GM06990 (cell line): ENCODE measurements at places on chromosomes 16 and 17.

GRCh38 chr16:57508035-57508425 is 21.7 kb upstream of the DOK4 start:
- no peak for DNase-seq

- no peak for DNase-seq
Observed at GRCh38 chr16:17258077-17258599, 212.6 kb downstream of the XYLT1 start.

DNA sequence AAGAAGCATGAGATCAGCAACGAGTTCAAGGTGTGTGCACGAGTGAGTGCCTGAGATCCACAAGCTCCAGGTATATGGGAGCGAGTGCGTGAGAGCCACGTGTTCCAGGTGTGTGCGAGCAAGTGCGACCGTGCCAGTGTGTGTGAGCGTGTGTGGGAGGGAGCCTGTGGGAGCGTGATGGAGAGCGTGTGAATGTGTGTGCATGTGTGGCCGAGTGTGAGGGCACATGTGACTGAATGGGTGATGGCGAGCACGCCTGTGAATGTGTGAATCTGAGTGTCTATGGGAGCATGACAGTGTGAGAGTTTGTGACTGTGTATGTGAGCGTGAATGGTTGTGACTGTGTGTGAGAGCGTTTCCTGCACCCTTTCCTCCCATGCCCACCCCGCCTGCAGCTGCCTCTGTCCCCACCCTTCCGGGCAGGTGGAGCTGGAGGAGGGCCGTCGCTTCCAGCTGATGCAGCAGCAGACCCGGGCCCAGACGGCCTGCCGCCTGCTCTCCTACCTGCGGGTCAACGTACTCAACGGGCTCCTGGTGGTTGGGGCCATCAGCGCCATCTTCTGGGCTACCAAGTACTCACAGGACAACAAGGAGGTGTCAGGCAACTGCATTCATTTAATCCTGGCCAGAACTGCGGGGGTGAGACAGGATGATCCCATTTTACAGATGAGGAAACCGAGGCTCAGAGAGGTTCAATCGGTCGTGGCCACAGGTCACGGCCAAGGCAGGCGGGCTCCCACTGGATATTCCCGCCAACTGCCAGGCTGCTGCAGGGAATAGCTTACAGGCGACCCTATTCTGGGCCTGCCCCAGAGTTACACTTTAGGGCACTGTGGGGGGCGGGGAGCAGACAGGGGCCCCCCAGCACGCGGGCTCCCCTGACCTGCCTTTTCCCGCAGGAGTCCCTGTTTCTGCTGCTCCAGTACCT is 3.7 kb downstream of the TMC8 start:
- peak; percentile 81 for DNase-seq

- DNase-seq: no peak
Observed at GRCh38 chr17:14699574-14700185, 398.8 kb downstream of the HS3ST3B1 start.

DNA sequence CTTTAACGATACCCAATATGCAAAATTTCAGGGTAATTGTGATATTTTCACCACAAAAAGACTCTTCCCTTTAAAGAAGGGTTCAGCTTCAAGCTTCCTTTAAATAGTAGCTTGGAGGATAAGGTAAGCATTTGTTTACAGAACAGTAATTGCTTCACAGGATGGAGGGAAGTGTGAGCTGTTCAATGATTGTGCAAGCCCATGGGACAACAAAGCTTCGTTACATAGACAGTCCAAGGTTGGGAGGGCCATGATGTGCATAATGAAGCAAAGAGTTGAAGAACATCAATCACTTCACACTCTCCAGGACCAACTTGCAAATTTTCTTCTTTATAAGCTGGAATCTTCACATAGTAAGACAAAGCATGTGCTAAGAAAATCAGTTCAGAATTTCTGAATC is 145.0 kb upstream of the ASIC2 start:
- no peak for DNase-seq

GRCh38 chr16:15900901-15901500 is 12.6 kb upstream of the CEP20 start:
- no peak for DNase-seq

DNA sequence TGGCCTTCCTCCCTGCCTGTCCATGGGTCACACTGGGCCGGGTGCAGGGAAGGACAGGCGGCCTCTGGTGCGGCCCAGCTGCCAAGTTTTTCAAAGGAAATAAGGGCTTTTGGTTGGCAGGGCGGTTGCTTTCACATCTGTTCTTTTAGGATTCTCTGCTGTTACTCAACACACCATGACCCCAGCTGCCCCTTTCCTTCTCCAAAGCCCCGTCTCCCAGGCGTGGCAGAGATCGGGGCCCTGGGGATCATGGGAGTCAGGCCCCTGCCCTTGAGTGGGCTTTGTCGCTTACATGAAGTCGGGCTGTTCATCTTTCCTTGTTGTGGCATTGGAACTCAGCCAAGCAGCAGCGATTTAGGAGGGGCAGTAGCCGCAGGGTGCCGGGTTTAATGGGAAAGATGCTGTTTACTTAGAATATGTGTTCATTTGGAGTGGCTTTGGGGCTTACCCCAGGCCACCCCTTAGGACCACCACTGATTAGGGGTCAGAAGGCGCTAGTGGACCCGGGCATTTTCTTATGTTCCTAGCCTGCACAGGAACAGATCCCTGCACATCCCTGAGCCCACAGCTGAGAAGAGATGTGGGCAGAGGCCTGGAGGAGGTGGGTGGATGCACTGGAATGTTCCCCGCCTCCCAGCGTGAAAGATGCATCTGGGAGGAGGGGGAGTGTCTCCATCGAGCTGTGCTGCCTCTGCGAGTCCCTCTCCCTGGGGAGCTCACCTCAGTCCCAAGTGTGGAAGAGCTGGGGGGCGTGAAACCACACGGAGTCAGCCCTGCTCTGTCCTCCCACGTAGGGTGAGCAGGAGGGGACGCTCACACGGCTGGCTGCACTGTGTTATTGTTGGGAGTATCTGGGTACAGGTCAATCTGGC is 6.8 kb upstream of the ADCY7 start:
- no peak for DNase-seq

DNA sequence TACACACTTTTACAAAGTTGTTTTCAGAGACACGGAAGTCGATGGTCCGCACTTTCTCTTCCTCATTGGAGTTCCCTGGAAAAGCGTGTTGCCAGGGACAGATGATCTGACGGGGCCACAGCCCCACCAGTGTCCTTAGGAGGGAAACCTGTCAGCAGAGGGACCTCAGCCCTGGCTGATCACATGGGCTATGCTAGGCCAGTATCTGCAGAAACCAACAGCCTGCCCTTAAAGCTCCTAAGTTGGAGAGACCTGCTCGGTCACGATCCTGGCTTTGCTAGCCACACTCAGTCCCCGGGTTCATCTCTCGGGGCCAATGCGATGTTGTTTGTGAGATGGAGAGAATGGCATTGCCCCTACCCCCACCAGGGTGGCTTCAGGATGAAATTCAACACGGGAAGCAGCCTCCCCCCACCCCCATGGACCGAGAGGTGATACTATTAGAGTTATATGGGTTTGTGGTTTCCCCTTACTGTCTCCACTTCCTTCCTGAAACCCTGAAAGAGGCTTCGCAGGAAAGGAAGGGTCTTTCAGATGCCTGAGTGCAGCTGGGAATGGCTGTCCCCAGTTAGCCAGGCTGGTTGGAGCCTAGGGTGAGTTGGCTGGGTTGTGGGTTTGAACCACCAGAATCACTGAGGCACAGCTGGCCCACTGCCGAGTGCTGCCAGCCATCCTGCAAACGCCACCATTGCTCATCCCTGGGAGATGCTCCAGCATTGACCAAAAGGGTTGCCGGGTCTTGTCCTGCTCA is 16.6 kb downstream of the RMI2 start:
- peak; percentile 75 for DNase-seq

DNA sequence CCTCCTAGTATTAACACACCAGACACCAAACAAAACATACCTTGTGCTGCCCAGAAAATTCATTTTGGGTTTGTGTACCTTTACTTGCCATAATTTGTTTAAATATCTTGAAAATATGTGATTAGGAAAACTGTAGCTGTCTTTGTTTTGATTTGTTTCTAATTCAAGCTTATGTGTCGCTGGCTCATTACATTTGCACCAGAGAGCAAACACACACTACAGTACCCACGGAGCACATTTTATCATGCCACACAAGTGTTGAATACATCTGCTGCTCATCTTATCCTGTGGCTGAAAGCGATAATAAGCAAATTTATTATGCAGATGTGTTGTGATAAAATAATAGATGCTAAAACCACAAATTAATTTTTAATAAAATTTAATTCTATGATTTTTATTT is 63.1 kb downstream of the SPAG9 start:
- DNase-seq: no peak

- no peak for DNase-seq
Observed at GRCh38 chr17:8893621-8894201, 26.2 kb upstream of the PIK3R6 start.

DNA sequence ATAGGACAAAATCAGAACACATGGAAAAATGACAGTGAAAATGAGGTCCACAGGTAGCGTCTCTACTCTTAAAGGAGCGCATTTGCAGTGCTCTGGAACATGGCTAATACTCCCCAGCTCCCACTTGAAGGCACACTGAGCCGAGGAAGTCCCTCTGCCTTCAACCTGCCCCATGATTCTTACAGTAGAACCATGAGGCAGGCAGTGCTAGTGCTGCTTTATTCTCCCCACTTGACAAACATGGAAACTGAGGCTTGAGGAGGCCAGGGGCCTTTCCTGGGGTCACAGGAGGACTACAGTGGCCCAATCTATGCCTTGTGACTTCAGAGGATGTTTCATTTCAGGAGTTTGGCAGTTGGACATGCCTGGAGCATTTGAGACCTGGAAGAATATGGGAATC is 244.1 kb upstream of the MAF start:
- no peak for DNase-seq

DNA sequence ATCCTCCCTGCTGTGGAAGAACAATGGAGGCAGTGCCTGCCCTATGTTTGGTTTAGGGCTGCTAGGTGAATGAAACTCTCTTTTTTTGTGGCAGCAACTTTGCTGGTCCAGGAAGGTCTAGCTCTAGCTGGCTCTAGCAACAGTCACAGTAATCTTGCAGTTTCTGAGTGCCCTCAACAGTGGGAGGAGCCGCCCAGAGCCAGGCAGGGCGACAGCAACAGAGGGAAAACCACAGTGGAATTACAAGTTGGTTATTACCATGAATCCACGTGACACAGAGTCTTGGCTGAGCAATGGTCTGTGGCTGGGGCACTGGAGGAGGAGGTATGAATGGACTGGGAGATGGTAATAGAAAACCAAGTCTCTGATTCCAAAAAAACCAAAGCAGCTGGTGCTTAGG is 10.3 kb downstream of the HSPB9 start:
- no peak for DNase-seq
